ENCODE measurements at places on chromosomes 2 and 18.

- no peak for DNase-seq
Observed at GRCh38 chr2:189514104-189514503, 66.5 kb downstream of the SLC40A1 start.

DNA sequence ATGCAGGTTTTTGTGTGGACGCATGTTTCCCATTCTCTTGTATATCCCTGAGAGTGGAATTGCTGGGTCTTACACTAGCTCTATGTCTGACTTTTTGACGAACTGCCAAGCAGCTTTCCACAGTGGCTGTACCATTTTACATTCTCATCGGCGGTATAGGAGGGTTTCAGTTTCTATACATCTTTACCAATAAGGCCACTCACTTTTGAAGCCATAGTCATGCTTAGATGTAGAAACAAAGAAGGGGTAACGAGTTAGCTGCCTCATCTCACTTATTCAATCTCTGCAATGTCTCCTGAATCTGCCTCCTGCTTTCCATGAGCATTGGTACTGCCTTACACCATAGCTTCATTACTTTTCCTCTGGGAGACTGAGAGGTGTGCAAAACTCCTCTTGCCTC is 47.4 kb downstream of the MMADHC start:
- no peak for DNase-seq

DNA sequence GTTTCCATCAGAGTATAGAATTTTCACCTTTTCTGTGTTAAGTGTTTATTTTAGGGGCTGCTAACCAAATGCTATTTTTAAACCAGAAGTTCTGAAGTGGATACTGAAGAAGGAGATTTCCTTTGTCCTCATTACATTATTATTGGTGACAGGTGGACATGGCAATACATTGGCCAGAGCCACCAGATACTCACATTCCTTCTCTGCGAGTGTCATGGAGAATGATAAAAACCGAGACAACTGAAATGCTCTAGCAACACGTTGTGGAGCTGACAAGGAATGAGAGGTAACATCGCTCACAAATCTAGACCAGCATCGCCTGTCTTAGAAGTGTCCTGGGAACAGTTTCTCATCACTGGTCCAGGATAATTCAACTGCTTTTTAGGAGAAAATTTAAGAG is 241.2 kb downstream of the IRS1 start:
- no peak for DNase-seq

DNA sequence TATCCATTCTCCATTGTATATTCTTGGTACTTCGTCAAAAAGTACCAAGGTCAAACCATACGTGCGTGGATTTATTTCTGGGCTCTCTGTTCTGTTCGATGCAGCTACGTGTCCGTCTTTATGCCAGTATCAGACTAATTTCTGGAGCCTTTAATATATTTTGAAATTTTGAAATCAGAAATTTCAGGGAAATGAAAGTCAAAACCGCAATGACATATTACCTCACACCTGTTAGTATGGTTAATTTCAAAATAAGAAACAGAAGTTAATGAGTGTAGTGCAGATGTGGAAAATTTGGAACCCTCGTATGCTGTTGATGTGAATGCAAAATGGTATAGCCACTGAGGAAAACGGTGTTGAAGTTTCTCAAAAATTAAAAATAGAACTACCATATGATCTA is 156.1 kb upstream of the TRIB2 start:
- no peak for DNase-seq

GRCh38 chr2:217014328-217015105 is 154.7 kb upstream of the TNP1 start:
- DNase-seq: no peak
